Stimulated activated CD4-positive, alpha-beta T cell treated with anti-CD3 and anti-CD28 coated beads, TNF-alpha, amount 100 ng/mL, for 4 hours (primary cell): ENCODE measurements at places on chromosomes 11 and 22.

GRCh38 chr11:117421476-117421875 lies 93.8 kb downstream of the CEP164 start:
- no peak for DNase-seq

DNA sequence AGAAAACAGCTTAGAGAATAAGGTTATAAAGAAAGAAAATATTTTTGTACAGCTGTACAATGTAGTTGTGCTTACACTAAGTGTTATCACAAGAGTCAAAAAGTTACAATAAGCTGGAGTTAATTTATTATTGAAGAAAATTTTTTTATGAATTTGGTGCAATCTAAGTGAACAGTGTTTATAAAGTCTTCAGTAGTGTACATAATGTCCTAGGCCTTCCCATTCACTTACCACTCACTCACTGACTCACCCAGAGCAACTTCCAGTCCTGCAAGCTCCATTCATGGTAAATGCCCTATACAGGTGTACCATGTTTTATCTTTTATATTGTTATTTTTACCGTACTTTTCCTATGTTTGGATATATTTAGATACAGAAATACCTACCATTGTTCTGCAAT lies 34.7 kb downstream of the GDPD4 start:
- DNase-seq = no peak

DNA sequence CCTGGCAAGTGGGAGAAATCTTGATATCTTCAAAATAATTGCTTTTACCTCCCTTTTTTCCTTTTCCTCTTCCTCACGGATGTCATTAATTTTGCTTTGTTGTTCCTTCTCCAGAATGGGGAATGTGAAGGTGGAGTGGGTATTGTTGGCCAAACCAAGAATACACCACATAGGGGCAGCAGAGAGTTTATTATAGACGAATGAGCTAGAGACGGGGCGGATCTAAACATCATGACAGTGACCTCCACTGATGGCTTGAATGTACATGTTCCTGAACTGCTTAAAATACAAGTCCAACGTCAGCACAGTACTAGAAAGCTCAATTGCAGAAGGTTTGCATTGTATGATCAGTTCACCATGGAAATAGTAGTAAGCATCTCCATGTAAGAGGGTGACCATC lies 122.3 kb upstream of the SNX19 start:
- no peak for DNase-seq

GRCh38 chr11:8794677-8795103 lies 112.1 kb downstream of the RPL27A start:
- no peak for DNase-seq

DNA sequence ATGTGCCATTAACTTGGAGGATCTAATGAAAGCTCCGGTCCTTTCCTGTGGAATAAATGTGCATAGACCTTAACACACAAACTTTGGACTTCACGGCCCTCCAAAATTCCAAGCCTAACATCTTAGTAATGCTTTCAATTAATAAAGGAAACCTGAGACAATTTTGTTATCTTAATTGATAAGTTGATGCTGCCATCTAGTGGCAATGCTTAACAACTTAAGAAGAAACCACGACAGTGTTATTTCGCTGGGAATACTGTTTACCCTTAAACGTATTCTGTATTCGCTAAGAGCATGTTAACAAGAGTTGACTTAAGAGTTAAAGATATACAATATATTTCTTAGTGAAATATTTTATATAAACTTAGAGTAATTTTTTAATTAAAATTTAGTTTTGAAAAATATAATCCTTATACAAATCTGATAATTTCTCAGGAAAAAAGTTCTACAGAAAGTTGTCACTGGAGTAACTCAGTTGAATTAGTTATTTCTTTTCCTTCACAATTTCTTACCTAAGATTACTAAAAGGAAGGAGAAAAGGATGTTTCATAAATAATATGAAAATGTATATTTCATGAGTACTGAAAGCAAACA lies 35.0 kb upstream of the OR9G4 start:
- DNase-seq = no peak

DNA sequence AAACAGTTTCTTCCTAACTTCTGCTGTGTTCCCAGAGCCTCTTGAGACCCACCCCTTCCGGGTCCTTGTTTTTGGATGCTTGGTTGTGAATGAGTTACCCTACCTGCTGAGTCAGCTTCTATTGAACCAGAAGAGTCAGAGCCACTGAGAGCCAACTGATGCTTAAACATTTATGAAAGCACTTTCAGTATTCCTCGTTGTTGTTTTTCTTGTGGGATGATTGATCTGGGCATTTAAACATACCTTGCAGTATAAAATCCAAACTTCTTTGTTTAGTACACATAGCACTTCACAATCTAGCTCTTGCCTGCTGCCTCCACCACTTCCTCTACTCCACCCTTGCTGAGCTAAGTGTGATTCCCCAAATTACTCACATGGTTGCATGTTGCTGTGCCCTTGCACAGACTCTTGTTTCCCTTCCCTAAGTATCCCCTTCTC lies 5.5 kb downstream of the PRSS23 start:
- no peak for DNase-seq

GRCh38 chr11:2440646-2441045 lies 3.7 kb downstream of the TRPM5 start:
- DNase-seq = no peak
